ENCODE measurements at places on chromosomes 6 and 20.

GRCh38 chr6:4884646-4885340 lies 108.6 kb downstream of the CDYL start:
- DNase-seq: no peak

DNA sequence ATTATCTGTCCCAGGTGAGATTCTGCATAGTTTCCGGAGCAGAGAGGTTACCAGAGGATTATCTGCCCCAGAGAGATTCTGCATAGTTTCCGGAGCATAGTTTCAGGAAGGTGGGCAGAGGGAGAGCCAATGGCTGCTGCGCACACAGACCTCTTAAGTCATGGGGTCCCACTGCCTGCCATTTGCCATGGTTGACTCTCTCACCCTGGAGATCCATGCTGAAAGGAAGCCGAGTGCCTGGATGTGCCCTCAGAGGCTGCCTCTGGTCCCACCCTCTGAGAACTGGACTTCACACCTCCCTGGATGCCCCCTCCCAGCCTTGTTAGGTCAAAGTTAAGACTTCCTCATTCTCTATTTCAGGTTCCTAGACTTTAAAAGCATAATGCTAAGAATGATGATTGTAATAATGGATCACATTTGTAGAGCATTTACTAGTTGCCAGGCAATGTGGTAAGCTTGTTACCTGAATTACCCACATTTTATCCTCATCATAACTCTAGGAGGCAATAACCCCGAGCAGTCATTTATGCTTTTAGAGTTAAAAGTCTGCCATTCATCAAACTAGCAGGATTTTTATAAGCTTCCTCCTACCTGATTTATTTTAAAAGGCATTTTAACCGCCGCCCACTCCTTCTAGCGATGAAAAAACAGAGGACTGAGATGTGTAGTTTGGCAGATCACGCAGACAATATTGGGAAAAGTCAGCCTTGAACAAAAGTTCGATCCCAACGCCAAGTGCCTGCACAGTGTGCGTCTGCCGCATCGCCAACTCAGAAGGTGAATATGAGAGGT lies 11.9 kb downstream of the SERPINB9 start:
- DNase-seq: no peak

DNA sequence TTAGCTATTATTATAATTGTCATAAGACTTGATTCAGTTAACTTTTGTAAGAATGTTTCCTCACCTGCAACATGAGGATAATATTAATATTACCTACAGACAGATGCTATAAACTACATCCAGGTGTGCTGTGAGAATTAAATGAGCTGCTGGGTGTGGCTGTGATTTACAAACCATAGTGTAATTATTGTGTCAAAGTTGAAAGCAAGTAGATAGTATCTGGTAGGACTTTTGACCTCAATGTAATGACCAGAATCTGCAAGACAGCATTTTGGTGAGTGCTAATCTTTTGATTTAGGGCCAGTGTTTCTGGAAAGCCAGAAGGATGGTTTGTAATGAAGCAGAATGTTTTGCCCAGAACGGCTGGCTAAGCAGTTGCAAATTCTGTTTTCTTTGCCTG lies 162.5 kb downstream of the TRMT11 start:
- no peak for DNase-seq

- DNase-seq: no peak
These were observed 25.3 kb upstream of the KIF3B start for GRCh38 chr20:32252189-32252588.

- no peak for DNase-seq
These were observed 28.3 kb downstream of the METTL24 start for GRCh38 chr6:110329714-110330436.

- no peak for DNase-seq
These were observed 102.2 kb downstream of the UNC5CL start for GRCh38 chr6:40936818-40937251.

GRCh38 chr20:61576372-61576771 lies 324.3 kb downstream of the CDH4 start:
- DNase-seq: no peak

DNA sequence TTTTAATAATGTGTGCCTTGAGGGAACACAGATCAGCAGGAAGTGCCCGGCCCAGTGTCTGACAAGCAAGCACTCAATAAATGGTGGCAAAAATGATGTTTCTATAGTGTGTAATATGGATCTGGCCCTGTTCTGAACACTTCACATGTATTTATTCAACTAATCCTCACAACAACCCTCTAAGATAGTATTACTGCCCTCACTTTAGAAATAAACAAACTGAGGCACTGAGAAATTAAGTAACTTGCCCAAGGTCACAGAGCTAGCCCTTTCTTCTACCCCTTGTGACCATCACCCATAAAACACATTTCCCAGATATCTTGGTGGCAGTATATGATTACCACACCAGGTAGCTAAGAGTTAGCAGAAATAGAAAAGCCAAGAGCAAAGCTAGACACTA lies 12.8 kb upstream of the MTFR2 start:
- DNase-seq: no peak

DNA sequence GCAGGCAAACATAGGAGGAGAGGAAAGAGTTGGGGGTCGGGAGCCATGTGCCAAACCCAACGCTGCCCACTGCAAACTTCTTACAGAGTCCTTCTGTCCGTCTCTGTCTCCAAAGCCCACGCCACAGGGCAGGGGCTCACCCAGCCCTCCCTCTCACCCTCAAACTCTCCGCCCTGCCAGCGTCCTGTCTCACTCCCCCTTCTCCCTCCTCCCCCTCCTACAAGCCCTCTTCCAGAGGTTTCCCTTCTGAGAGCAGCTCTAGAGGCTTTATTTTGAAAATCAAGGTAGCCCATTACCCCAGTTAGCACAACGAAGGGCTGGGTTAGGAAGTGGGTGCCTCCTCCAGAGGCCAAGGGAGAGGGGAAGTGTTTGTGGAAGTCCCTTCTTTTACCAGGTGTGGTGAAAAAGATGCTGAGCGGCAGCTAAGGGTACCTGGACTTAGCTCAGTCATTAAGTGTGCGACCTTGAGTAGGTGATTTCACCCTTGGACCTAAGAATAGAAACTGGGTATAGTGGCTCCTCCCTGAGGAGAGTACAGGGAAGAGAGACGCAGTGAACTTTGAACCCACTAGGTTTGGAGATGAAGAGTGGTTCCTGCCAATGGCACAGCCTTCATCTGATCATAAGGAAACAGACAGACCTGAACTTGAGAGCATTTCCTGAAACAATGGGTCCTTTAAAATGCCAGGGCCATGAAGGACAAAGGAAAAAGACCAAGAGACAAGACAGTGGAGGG lies 123.8 kb downstream of the BANF2 start:
- no peak for DNase-seq

GRCh38 chr6:27617700-27618689 lies 145.1 kb upstream of the ZNF184 start:
- DNase-seq: no peak

- no peak for DNase-seq
These were observed 15.4 kb downstream of the UNC93A start for GRCh38 chr6:167306401-167306998.

DNA sequence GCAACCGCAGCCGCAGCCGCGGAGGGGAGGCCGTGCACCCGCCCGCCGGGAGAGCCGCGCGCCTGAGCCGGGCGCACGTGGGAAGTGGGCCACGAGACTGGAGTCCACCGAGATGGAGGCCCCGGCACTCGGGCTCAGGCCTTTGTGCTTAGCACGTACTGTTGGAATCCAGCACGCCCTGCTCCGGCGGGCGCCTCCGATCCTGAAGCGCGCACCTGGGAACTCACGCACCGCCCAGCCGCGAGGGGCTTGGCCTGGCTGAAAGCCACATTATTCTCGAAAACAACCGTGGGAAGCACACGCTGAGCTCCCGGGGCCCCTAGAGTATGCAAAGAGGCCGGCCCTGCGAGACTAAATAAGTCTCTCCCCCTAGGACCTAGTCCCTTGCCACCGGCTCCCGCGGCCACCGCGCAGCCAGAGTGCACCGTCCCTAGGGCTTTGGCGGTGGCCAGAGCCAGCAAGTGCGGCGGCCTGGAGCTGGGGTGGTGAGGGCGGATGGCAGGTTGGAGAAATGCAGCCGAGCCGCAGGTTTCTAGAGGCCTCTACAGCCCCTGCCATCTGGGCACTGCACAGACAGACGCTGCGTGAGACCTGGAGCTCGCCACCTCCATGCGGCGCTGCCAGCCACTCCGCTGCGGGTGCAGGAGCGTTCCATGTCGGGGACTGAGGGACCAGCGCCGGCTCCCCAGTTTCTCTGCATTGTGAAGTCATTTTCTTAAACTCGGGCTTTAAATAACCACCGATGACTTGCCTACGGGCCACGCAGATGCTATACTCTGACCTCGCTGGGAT lies 42.0 kb upstream of the LY86 start:
- no peak for DNase-seq

DNA sequence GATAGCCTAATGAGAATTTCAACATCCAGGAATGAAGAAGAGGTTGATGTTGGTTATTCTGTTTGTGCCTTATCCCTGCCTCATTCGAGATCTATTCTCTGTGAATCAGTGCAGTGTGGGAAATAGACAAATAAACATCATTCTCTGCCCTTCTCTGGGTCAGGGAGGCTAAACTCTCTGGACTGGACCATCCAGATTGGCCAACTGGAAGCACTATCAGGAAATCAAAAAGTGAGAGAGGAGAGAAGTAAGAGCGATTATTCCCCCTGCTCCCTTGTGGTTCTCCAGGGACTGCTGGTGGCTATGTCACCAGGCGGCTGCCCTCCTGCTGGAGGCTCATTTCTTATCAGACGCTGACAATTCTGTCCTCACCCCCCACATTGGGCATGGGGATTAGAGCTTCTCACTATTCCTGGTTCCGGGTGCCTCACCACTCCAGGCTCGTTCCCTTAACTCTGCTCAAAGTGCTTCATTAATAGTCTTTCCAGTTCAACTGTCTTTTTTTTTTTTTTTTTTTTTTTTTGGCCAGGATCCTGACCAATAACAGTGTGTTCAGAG lies 201.7 kb upstream of the RREB1 start:
- DNase-seq: no peak

GRCh38 chr6:129191235-129191634 lies 308.3 kb downstream of the LAMA2 start:
- no peak for DNase-seq

GRCh38 chr6:45486736-45487135 lies 109.0 kb upstream of the SUPT3H start:
- DNase-seq: no peak

- DNase-seq: no peak
These were observed 25.4 kb upstream of the HLA-E start for GRCh38 chr6:30463651-30464618.

- DNase-seq: peak; percentile 60
These were observed 75.3 kb downstream of the SLC23A2 start for GRCh38 chr20:4925842-4926530.

GRCh38 chr20:2145376-2145775 lies 43.7 kb downstream of the STK35 start:
- no peak for DNase-seq

DNA sequence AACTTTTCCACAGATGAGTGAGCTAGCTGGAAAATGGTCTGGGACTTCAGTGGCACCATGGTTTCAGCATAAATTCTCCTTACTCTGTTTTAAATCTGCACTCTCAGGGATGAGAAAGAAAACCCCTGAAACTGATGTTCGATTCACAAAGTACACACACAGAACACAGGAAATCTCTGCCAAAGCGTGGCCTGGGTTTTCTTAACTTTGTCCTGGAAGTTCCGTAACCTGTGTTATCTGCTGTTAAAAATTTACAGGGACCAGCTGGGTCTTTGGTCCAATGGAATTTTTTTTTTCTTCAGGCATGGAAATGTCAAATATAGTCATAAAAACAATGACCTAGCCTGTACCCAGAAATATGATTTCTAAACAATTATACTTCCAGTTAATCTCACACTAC lies 7.3 kb downstream of the SCML4 start:
- DNase-seq: no peak

- DNase-seq: no peak
These were observed 8.8 kb downstream of the DEFB129 start for GRCh38 chr20:235891-236290.

GRCh38 chr6:133392015-133392414 lies 150.9 kb downstream of the EYA4 start:
- DNase-seq: no peak

DNA sequence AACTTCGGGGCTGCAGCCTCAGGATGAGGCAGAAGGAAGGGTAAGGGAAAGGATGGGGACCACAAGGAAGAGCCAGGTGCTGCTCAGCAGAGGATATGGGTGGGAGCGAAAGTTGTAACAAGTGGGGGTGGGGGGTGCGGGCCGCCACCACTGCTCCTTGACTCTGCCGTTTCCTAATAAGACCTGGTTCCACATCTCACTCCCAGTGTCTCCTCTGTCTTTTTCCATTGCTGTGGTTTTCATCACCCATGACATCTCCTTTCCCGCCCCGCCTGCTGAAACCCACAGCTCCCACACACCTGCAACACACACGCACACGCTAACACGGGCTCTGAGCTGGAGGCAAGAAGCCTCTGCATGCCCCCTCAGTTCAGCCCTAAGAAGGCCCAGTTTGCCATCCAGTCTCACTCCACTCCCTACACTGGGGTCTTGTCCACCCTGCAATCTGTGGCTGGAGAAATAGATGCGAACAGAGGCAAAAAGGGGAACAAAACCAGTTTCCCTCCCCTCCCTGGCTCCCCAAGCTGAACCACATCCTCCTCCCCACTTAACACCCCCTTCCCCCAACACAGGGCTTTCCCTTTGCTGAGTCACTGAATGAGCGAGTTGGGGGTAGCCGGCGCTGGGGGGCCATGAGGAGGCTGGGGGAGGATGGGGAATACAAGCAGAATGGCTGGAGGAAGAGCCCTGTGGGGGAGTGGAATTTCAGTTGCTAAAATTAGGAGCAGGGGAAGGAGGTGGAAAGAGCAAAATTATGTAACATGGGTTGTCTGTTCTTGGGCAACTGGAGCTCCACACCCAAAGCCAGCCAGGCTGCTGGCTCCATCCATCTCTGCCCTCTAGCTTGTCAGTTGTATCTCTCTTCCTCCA lies 11.5 kb downstream of the NFKBIL1 start:
- no peak for DNase-seq

DNA sequence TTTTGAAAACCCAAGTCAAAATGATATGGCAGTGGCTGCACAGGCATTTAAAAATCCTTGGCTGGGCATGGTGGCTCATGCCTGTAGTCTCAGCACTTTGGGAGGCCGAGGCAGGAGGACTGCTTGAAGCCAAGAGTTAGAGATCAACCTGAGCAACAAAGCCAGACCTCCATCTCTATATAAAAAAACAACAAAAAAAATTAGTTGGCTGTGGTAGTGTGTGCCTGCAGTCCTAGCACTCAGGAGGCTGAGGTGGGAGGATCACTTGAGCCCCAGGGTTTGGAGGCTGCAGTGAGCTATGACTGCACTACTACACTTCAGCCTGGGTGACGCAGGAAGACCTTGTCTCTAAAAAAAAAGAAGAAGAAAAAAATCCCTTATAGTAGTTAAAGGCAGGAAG lies 142.9 kb downstream of the MYB start:
- no peak for DNase-seq

DNA sequence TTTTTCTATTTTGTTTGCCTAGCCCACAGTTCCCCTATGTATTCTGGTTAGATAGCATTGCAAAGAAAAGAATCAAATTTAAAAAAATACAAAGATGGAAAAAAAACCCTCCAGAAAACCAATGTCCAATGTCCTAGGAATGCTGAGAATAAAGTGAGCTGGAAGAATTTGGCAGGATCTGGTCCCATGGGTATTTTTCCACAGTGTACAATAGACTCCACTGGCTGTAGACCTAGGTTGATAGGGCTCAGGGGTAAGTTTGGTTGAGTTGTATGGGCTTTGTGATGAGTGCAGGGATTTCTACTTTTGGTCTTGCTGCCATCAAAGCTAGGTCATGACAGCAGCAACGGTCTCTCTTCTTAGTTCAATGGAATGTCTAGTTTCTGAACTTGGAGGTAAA lies 41.5 kb downstream of the SLC22A2 start:
- no peak for DNase-seq

GRCh38 chr6:54992789-54993188 lies 146.2 kb downstream of the FAM83B start:
- no peak for DNase-seq

GRCh38 chr6:37559501-37559900 lies 59.8 kb upstream of the CCDC167 start:
- no peak for DNase-seq

All from SHP77 (cell line).